ENCODE measurements at places on chromosomes 3 and 15.

- no peak for DNase-seq
Observed at GRCh38 chr3:66729687-66730393, 229.0 kb upstream of the LRIG1 start.

GRCh38 chr3:197994736-197995135, 34.7 kb downstream of the LMLN start:
- no peak for DNase-seq

DNA sequence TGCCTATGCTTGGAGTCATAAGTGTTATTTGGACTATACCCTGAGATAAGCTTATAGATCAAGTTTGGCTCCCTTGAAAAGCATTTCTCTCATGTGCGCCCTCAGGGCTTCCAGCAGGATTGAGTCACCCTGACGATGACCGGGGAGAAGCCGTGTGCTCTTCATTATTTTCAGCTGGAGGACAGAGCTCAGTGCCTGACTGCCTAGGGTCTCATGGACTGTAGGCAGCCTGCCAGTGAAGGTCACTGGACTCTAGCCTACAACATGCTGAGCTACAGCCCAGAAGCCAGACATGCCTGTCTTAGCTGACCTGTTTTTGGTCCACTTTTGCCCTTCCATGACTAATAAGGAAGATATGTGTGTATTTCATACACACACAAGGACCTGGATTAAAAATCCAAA, 31.6 kb upstream of the NUDT16 start:
- no peak for DNase-seq

DNA sequence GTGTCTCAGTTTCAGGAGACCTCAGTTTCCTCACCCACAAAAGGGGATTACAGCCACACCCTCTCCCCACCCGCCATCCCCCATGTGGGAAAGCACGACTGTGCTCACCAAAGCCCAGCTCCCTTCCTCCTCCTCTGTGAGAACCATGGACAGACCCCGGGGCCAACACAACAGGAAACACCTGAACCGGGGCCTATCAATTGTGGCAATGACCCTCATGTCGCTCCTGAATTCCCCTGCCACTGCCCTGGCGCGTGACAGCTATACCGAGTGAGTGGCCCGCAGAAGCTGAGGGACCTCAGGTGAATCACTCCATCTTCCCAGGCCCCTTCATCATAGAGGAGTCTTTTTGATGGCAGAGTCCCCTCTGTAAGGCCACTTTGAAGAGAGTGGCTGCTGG, 28.6 kb downstream of the PLEKHO2 start:
- DNase-seq, result no peak

DNA sequence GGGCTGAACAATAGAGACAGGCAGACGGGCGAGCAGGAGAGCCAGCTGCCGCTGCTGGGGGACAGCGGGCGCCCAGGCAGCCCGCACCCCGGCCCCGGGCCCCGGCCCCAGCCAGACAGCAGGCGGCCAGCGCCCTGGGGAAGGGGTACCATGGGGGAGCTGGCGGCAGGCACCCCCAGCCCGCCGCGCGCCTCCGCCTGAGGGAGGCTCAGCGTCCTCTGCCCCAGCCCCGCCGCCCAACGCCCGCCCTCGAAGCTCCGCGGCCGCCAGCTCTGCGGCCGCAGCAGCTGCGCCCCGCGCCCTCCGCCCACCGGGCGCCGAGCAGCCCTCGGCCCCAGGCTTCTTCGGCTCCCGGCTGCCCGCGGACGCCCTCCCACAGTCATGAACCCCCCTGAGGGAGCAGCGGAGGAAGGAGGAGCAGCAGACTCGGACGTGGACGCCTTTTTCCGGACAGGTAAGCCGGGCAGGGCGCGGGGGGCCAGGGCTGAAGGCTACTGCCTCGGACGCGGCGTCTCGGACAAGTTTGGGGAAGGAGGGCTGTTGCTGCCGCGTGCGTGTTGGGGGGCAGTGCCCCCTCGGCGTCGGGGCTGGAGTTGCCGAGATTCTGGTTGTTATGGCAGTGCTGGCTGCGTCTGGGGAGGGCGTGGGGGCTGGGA, 41.6 kb upstream of the ROPN1 start:
- no peak for DNase-seq

DNA sequence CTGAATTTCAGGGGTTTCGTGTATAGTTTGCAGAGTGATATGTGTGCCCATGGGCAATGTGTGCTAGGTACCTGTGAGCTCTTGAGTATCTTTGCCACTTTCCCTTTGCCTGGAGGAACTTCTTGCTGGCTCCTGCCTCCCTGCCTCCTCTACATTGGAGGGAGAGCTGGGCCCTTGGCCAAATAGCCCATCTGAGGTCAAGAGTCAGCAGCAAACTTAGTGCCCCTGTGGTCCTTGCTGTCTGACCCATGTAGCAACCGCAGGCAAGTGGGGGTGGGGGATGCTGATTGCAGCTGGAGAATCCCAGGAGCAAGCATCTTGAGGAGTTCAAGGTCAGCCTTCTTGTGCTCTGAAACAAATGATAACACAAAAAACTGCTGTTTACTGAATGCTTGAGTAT, 5.4 kb upstream of the TBC1D21 start:
- no peak for DNase-seq

DNA sequence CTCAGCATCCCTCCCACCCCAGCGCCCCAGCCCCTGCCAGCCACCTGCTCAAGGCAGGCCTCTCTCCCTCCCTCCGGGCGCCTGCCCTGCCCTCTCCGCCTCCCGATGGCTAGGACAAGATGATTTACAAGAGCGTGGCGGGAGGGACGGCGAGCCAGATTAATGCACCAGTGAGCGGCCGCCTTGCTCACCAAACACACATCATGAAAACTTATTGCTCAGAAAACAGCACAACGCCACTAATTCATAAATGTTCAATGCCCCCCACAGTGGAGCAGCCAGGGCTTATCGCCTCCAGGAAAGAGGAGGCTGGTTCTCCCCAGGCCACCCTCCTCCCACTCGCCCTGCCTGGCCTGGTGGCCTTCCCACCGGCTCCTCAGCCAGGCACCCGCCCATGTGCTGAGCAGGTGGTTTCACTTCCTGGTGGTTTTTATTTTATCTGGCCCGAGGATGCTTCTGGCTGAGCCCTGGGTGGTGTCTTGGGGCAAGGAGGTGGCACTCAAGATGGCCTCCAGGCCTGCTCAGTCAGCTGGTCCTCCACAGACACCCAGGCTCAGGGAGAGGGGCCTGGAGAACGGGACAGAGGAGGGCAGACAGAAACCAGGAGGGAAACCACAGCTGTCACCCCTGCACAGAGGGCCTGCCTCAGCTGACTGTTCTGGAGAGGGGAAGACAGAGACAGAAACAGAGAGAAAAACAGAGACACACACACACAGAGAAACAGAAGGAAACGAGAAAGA, 284.9 kb downstream of the UACA start:
- DNase-seq, result no peak

GRCh38 chr3:57757642-57758297, 1.7 kb downstream of the SLMAP start:
- no peak for DNase-seq

GRCh38 chr15:35020974-35021373, 32.9 kb upstream of the ZNF770 start:
- DNase-seq, result no peak

- no peak for DNase-seq
Observed at GRCh38 chr3:158097081-158097592, 9.1 kb downstream of the SHOX2 start.

DNA sequence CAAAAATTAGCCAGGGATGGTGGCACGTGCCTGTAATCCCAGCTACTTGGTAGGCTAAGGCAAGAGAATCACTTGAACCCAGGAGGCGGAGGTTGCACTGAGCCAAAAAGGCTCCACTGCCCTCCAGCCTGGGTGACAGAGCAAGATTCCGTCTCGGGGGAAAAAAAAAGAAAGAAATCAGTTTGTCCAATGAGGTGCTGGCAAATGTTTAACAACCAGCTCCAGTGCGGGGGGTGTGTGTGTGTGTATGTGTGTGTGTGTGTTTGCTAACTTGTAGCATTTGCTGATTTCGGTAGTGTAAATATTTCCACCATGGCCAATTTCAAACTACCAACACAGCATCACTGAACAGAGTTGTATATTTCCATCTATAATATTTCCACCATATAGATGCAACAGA, 23.8 kb upstream of the IDH2 start:
- DNase-seq, result no peak

DNA sequence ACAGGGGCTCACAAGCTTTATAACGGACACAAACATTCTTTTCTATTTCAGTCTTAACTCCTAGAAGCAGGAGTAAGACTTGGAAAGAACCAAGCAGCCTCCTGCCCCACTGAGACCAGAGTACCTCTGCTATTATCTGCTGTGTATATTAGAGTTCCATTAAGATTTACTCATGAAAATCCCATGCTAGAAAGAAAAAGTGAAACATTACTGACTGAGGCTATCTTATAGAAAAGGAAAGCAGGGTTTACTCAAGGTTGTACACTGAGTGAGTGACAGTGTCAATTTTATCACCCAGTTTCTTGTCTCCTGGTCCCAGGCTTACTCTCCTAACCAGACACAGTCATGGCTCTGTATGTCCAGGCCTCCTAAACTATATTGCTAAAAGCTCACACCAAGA, 97.9 kb upstream of the SOX2 start:
- DNase-seq, result no peak

GRCh38 chr3:123920383-123920782, 36.3 kb upstream of the MYLK start:
- DNase-seq, result no peak

DNA sequence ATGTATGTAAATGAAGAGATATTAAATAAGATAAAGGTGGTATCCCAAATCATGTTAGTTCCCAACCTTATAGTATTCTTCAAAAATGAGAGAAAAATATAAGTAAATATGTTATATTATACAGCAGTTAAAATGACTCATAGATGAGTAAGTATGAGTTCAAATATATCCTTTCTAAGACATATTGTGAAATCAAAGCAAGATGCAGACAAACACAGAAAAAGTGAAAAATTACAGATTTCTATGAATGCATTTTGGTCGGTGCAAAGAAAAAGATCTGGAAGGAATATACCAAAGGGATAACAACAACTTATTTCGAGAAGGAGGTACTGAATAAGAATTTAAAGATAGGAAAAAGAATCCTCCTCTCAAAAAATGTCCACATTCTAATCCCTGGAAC, 181.2 kb upstream of the TTC14 start:
- no peak for DNase-seq

GRCh38 chr15:80977627-80978036, 12.0 kb downstream of the MESD start:
- DNase-seq, result peak; percentile 72

- no peak for DNase-seq
Observed at GRCh38 chr15:70259028-70259424, 161.3 kb upstream of the TLE3 start.

- DNase-seq, result no peak
Observed at GRCh38 chr3:100149130-100149529, 34.8 kb upstream of the FILIP1L start.

DNA sequence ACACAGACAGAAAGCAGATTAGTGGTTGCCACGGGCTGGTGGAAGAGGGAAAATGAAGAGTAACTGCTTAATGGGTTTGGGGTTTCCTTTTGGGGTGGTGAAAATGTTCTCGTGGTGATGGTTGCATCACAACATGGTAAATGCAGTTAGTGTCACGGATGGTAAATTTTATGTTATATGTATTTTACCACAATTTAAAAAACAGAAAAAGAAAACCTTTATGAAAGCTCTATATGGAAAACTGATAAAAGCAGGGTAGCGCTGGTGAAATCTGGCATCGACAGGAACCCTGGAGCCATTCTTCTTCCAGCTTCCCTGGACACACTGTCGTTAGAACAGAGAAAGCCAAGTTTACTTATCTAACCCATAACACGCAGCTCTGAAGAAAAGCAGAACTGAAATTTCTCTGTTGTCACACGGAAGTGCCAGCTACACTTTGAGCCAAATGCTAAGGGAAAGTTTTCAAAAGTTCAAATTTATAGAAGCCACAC, 287.7 kb upstream of the NR2F2 start:
- no peak for DNase-seq

- DNase-seq, result no peak
Observed at GRCh38 chr3:22360164-22360563, 609.2 kb upstream of the ZNF385D start.

GRCh38 chr3:19190602-19191001, 42.3 kb downstream of the KCNH8 start:
- no peak for DNase-seq

GRCh38 chr3:71647751-71648150, 64.2 kb upstream of the FOXP1 start:
- DNase-seq, result no peak

DNA sequence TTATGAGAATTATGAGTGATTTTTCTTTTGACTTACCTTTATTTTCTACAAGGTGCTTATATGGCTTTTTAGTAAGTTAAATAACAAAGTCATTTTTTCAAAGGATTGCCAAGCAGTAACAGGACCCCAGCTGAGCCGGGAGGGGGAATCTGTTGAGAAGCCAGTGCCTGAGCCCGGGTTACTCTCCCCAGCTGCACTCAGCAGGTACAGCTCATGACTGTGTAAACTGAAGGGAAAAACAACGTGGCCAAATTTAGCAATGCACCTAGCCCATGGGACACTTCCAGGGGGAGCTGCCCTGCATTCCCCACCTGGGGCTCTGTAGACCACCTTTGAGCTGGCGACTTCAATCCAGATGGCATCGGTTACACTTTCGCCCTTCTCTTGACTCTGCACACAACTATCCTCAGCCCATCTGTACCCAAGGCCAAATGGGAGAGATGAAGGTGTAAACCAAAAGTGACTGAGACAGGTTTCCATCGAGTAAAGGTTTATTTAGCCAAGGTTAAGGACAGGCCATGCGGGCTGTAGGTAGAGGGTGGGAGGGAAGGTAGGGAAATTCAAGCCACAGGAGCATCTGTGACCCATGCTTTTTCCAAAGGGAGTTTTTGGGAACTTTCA, 18.2 kb upstream of the HCN4 start:
- DNase-seq, result no peak

- DNase-seq, result no peak
Observed at GRCh38 chr3:197010556-197011351, 18.9 kb downstream of the MELTF start.

GRCh38 chr15:83287541-83288027, 3.1 kb upstream of the BNC1 start:
- no peak for DNase-seq

DNA sequence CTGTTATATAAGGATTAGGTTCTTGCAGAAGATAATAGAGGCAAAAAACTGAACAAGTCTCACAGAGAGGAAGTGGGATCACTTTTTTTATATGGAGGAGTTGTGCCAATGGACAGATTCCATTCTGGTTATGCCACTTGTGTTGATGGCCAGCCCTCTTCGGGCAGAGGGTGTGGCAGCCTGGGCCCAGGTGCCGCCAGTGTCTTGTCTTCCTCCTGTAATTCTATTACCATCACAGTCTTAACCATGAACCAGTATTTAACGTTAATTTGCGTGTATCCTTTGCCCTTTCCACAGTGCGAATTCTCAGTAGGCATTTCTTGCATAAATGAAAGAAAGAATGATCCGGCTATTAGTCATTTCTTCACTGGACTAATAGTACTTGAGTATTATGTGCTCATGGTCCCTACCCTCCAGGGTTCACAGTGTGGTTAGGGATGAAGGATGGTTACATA, 7.0 kb upstream of the USP4 start:
- DNase-seq, result no peak

- no peak for DNase-seq
Observed at GRCh38 chr3:144801890-144802289, 830.3 kb downstream of the DIPK2A start.

All from D721Med (cell line).